ENCODE measurements at places on chromosomes 4 and X. TPM values are rescaled to one million over a fixed set of nuclear protein-coding genes. Genes with fewer than 3 reads are reported as not detected.

LARP7 gene
- total RNA-seq = 77.1 TPM

DNA sequence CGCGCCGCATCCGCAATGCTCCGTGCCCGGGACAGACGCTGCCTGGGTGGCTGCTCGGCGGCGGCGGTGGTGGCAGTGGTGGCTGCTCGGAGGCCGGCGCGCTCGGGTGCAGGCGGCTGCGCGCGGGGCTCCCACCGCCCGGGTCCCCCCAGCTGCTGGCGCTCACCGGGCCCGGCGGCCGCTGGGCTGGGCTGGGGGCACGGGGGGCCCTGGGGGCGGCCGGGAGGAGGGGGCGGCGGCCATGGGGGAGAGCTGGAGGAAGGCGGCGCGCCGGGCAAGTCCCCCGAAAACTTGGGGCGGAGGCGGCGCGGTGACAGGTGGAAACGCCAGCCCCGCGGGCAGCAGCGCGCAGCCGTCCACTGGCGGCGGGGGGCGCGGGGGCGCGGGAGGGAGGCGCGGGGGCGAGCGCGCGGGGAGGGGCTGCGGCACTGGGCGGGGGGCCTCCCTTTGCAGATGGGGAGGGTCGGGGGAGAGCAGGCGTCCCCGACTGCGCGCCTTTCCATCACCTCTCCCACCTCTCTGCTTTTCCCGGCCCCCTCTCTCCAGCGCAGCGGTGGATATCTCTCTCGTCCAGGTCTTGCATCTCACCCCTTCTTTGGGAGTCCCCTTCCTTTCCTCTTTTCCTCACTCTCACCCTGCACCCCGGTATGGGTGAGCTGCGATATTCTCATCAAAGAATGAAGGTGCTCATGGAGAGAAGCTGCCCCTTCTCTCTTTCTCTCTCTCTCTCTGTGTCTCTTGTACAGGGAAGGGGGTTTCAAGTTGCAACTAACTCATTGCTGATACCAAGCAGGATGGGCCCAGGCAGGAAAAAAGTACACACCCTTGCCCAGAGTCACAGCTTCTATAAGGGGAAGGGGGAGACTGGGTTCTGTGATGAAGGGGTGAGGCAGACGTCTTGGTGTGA lies 83.7 kb upstream of the DHRSX start:
- no peak overlapping the region for H3K4me3 ChIP-seq
- H3K36me3 ChIP-seq = no peaks in the 10 kb centered on the region
- H3K27me3 ChIP-seq = peaks cover 48% of the 10 kb centered on the region
- no peaks in the 10 kb centered on the region for H3K4me1 ChIP-seq

GRCh38 chr4:69124941-69125340 lies 28.7 kb downstream of the UGT2B7 start:
- no peaks in the 10 kb centered on the region for H3K27me3 ChIP-seq
- DNase-seq = no peak
- H3K4me3 ChIP-seq = no peak overlapping the region
- H3K4me1 ChIP-seq = no peaks in the 10 kb centered on the region

- H3K27ac ChIP-seq = no peak overlapping the region
- DNase-seq = no peak
- no peaks in the 10 kb centered on the region for H3K27me3 ChIP-seq
- H3K4me3 ChIP-seq = no peak overlapping the region
- H3K36me3 ChIP-seq = no peaks in the 10 kb centered on the region
Observed at GRCh38 chr4:178752954-178753525, 1310.8 kb upstream of the AGA start.

Measured in thymus (tissue), 14 donors.